Kasumi-1 (cell line): ENCODE measurements at places on chromosomes 1 and 21.
A peak's percentile ranks its signal among the peaks of the same experiment; 100 is the strongest.

GRCh38 chr21:42216726-42217572, 2.0 kb upstream of the ABCG1 start:
- no peak for DNase-seq

GRCh38 chr1:116161390-116161789, 50.2 kb downstream of the MAB21L3 start:
- DNase-seq, result no peak

DNA sequence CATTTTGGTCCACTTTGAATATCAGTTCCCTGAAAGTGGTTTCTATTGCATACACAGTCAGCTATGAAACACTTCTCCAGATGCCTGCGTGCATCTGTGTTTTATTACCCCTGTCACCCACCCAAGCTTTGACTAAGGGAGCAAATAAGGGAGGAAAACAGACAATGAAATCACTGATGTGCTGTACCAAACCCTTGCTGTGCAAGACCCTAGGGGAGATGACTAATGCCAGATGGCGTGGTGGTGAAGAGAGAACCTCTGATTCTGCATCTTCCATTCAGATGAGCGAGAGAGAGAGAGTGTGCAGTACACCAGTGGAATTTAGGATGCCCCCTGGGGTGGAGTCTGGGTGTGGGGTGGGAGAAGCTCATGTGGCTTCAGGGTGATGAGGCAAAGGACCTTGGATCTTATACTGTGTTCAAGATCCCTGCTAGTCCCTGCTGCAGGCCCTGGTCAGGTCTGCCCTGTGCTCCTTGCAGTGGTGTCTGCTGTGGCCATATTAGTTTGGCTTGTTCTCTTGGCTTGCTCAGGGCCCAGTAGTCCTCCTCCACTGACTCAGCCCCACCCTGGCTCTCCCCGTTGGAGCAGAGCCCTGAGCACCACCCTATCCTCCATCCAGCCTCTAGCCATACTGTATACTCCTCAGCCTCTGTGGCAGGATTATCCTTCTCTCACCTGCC, 18.5 kb downstream of the CLCA1 start:
- DNase-seq, result no peak

- no peak for DNase-seq
Measured at GRCh38 chr1:1160281-1160930, 13.3 kb upstream of the TTLL10 start.

- DNase-seq, result no peak
Measured at GRCh38 chr1:229129301-229130027, 141.4 kb upstream of the RAB4A start.

DNA sequence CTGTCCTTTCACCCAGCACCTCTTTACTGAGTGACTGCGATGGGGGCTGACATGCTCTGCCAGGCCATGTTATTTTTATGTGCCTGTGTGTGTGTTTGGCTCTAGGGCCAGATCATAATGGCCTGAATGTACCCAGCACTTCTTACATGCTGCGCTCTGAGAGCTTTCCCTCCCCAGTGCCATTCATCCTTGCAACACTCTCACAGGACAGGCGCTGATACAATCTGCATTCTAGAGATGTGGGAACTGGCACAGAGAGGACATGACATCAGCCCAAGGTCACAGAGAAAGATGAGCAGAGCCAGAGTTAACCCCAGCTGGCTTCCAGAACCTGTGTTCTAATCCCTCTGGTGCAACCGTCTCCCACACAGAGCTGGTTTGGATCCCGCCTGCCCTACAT, 54.5 kb downstream of the ARHGEF10L start:
- no peak for DNase-seq

- no peak for DNase-seq
Measured at GRCh38 chr1:228182296-228183030, 16.9 kb downstream of the IBA57 start.

DNA sequence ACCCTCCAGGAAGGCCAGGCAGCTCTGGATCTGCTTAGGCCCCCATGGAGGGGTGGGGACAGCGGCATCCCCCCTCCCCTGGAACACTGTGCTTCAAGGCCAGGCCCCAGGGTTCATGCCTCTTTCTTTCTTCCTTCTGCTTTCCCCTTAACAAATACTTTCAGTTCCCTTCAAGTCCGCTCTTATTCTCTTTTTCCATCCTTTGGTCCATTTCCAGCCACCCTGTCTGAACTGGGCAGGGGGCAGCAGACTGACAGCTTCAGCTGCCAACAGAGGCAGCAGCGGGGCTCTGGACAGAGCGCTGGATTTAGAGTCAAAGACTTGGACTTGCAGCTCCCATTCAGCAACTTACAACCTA, 1.1 kb upstream of the CD244 start:
- no peak for DNase-seq

DNA sequence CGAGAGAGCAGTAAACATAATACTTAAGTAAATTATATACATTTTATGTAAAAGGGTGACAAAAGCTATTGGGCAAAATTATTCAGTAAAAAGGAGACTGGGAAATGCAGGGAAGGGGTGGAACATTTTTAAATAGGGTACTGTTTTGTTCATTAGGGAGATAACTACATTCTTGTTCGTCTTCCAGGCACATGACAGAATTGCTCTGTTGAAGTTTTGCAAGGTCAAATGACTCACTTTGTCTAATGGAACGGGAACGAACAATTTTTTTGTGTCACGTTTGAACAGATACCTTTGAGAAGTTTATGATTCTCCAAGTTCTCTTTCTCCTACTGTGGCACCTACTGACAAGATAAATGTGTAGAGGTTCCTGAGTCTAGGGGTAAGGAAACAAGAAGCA, 382.3 kb upstream of the ZRANB2 start:
- DNase-seq, result no peak

DNA sequence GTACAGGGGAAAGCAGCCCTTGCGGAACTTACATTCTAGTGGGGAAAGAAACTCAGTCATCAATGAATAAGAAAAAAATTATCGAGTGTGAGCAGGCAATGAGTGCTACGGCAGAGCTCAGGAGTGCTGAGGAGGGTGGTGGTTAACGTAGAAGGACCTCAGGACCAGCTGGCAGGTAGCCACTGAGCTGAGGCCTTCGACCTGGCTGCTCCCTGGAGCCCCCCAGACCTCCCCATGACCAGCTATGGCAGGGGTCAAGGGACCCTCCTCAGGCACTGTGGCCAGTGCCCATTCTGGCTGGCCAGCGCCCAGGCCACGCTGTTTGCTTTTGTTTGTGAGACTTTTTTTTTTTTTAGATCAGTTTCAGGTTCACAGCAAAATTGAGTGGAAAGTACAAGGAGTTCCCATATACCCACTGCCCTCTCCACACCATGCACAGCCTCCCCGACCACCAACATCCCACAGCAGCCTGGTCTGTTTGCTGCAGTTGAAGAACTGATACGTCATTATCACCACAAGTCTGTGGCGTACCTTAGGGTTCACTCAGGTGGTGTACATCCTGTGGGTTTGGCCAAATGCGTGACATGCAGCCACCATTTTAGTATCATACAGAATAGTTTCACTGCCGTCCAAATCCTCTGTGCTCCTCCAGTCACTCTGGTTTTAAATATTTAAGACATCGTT, 11.8 kb upstream of the TTC22 start:
- no peak for DNase-seq

GRCh38 chr1:46673749-46674182, 2.1 kb downstream of the TEX38 start:
- DNase-seq, result no peak

DNA sequence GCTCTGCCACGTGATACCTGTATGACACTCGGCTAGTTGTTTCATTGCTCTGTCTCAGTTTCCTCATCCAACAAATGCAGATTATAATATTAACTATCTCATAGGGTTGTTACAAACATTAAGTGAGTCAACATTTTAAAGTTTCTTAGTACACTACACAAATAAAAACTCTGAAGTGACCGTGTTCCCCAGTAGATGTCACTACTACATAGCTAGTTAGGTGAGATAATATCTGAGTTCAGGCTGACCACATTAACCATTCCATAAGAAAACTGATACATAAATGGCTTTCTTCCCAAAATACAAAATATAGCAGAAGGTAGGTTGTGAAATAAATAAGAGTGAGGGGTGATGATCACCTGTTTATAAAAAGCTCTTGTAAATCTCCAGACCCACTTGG, 214.1 kb downstream of the NUF2 start:
- no peak for DNase-seq

- DNase-seq, result no peak
Measured at GRCh38 chr1:227914801-227915563, 32.8 kb downstream of the WNT9A start.

GRCh38 chr1:17633654-17634053, 94.2 kb downstream of the ARHGEF10L start:
- DNase-seq, result no peak

- DNase-seq, result no peak
Measured at GRCh38 chr1:2611031-2611501, 21.8 kb downstream of the MMEL1 start.

- no peak for DNase-seq
Measured at GRCh38 chr1:47438165-47439016, 547 bp downstream of the FOXD2 start.

- DNase-seq, result no peak
Measured at GRCh38 chr1:245348626-245349025, 193.8 kb downstream of the KIF26B start.

DNA sequence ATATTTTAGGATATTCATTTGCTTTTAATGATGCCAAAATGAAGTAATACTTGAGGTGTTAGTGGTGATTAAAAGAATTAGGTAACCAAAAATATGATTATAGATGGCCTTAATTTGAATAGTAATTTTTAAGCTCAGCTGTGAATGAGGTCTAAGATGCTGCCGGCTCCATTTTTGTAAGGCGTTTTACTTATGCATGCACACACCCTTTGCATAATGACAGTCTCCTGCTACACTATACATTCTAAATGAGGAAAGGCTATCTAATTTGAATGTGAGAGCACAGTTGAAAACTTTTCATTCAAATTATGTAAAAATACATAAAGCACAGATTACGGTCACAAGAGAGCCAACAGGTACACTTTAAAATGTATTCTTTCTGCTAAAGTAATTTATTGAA, 41.6 kb downstream of the RGS21 start:
- DNase-seq, result no peak

DNA sequence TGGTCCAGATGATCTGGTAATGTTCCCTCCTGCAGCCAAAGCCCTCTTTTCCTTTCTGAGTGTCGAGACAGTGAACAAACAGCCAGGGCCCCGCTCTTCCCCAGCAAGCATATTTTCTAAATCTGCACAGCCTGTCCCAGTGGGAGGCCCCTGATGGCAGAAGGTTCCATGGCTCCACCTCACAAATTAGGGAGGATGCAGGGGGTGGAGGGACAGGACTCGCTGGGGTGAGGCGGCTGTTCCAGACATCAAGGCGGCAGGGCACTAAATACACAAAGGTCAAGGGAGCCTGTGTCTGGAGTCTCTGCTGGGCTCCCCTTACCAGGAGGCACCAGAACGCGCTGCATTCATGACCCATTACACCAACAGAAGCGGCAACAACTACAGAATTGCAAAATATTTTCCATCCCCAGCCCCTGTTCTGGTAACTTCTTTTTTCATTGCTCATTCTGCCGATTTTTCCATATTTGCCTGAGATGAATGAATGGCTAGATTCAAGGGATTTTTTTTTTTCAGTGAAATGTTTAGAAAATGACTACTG, 27.0 kb upstream of the PRELP start:
- no peak for DNase-seq

- no peak for DNase-seq
Measured at GRCh38 chr1:39181311-39181710, 23.2 kb upstream of the MACF1 start.

- DNase-seq, result no peak
Measured at GRCh38 chr1:77489910-77490309, 192.5 kb downstream of the ZZZ3 start.

DNA sequence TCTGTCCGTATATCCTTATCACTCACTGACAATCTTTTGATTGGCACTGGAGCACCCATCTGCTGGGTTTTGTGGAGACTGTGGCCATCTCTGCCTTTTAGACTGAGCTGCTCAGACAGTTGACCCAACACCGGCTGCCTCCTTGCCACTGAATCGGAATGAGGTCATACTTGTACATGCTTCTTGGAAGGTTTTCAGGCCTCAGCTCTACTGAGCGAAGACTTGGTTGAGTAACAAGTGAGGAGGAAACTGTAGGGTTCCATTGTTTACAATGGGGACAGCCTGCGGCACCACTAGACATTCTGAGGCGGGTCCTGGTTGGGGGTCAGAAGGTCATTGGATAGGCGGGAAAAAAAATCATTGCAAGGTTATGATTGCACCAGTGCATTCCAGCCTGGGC, 320.3 kb downstream of the KIF26B start:
- no peak for DNase-seq

DNA sequence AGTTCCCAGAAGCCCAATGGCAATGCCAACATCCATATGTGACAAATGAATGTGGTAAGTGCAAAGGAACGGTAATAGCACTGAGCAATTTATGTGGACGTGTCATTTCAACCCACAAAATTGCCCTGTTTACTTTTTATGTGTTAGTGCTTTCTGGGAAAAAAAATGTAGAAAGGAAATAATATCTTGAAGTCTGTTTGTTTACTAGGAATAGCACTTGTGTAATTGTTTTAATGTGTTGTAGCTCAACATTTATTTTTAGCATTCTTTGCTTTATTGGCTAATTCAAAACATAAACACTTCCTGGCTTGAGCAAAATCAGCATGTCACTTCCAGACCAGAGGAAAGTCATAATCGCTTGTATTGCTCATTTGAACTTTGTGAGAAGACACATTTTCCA, 224.8 kb upstream of the KCNK2 start:
- no peak for DNase-seq

- peak; percentile 88 for DNase-seq
Measured at GRCh38 chr1:240151136-240151735, 59.6 kb downstream of the FMN2 start.

DNA sequence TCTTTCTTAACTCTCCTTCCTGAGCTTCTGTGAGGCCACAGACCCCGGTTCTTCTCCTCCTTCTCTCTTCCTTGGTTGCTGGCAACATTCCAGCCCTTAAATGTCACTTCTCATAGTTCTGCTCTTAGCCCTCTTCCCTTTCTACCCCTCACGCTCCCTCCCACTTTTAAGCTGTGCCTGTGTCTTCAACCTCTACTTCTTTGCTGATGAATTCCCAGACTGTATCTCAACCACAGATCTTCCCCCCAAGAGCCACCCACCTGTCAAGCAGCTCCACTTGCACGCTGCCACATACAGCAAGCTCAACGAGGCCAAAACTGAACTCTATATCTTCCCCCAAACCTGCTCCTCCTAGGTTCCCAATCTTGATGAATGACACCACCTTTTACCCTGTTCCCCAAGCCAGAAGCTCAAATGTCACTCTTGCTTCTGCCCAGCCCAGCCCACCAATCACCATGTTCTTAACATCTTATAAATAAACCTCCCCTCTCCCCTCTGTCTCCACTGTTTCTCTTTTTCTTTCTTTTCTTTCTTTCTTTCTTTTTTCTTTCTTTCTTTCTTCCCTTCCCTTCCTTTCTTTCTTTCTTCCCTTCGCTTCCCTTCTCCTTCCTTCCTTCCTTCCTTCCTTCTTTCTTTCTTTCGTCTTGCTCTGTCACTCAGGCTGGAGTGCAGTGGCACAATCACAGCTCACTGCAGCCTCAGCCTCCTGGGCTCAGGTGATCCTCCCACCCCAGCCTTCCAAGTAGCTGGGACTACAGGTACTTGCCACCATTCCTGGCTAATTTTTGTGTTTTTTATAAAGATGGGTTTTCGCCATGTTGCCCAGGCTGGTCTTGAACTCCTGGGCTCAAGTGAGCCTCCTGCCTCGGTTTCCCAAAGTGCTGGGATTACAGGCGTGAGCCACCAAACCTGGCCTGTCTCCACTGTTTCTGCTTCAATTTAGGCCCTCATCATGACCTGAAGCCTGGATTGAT, 19.8 kb upstream of the PTP4A2 start:
- peak; percentile 92 for DNase-seq
